ENCODE measurements at places on chromosomes 7 and 10. TPM values are rescaled to one million over a fixed set of nuclear protein-coding genes. Genes with fewer than 3 reads are reported as not detected.
A peak's percentile ranks its signal among the peaks of the same experiment; 100 is the strongest.

DNA sequence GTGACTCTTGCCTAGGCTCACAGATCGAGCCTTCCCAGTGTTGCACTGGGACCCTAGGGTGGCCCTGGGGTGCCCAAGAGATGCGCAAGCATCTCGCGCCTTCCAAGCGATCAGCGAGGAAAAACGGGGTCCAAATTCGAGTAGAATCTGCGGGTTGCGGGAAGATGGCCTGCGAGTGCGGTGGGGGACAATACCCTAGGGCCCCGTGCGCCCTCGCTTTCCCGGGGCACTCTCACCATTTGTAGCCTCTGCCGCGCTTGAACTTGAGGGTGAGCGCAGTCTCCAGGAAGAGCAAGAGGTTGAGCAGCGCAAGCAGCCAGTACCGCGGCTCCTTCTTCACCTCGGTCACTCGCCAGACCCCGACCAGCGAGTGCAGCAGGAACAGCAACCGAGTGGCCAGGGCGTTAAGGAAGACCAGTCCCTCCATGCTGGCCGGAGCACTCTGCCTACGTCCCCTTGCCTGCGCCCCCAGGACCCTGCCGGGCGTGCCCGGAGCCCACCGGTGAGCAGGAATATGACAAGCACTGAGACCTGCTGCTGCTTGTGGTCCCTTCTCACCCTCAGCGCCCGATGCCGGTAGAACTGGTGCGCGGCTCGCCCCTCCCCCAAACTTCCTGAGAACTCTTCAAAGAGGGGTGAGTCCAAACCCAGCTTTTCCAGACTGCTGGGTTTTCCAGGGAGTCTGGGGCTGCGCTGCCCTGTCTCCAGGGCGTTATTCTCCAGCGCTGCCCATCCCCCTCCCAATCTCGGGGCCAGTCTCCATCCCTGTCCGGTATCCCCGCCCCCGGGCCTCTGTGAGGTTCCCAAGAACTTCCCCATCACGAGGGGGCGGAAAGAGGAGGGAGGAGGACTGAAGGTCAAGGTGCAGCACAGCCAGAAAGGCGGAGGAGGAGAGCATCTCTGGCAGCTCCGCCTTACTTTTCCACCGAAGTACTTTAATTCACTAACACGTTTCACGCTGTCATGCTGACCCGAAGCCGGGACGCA lies at the start of gene TMEM26:
TSS of gene TMEM26 (minus strand) at position 727 of the 987 bp plus-strand sequence. CDS start at position 427, 300 bp downstream.
- no peak within 1 kb of the TSS for H3K27ac ChIP-seq
- peaks cover 7% of the 10 kb centered on the region for H3K4me1 ChIP-seq
- no peaks in the 10 kb centered on the region for H3K27me3 ChIP-seq
- peak; percentile 72 for DNase-seq
- peak within 1 kb of the TSS; percentile 71 for H3K4me3 ChIP-seq

DNA sequence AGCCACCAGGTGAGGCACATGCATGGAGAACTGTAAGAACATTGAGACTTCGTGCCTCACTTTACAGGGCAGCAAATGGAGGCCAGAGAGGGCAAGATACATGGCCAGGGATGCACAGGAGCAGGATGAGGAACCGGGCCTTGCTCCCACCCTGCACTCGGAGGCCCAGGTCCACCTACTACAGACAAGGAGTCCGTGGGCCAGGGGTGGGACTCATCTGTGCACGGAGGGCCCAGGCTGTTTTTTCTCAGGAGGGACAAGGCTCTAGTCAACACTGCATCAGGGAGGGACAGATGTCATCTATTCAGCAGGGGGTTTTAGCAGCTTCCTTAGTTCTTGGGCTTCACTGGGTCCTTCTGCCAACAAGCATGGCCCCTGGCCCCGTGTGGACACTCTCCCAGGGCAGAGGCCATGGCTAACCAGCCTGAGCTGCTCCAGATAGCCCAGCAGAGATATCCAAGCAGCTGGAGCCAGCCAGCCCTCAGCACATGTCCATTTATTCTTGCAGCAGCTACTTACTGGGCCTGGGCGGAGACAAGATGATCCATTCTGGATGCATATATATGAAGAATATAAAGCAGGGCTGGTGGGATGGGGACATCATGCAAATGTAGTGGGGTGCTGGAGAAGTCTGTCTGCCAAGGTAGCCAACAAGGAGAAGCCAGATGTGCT lies 134.5 kb upstream of the RET start:
- no peaks in the 10 kb centered on the region for H3K27me3 ChIP-seq
- no peak overlapping the region for H3K27ac ChIP-seq
- H3K36me3 ChIP-seq = no peaks in the 10 kb centered on the region
- H3K4me1 ChIP-seq = no peaks in the 10 kb centered on the region
- DNase-seq = no peak

The BMPER gene
- 15.9 TPM for polyA plus RNA-seq

DNA sequence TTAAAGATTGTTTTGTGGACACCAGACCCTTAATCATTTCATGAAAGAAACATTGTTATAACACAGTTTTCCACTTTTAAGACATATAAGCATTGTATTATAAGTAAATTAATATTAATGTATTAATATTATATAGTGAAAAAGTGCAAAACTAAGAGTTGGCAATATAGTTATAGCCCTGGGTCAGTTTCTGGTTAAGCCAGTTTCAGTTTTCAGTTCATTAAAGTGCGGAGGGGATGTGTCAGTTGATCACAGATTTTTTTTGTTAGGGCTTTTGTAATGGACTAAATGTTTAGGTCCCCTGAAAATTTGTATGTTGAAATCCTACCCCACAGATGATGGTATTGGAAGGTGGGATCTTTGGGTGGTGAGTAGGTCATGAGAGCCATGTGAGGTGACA lies 45.7 kb upstream of the GPR37 start:
- H3K27me3 ChIP-seq = no peaks in the 10 kb centered on the region
- H3K27ac ChIP-seq = no peak overlapping the region
- H3K4me3 ChIP-seq = no peak overlapping the region
- H3K36me3 ChIP-seq = no peaks in the 10 kb centered on the region
- no peaks in the 10 kb centered on the region for H3K4me1 ChIP-seq

DNA sequence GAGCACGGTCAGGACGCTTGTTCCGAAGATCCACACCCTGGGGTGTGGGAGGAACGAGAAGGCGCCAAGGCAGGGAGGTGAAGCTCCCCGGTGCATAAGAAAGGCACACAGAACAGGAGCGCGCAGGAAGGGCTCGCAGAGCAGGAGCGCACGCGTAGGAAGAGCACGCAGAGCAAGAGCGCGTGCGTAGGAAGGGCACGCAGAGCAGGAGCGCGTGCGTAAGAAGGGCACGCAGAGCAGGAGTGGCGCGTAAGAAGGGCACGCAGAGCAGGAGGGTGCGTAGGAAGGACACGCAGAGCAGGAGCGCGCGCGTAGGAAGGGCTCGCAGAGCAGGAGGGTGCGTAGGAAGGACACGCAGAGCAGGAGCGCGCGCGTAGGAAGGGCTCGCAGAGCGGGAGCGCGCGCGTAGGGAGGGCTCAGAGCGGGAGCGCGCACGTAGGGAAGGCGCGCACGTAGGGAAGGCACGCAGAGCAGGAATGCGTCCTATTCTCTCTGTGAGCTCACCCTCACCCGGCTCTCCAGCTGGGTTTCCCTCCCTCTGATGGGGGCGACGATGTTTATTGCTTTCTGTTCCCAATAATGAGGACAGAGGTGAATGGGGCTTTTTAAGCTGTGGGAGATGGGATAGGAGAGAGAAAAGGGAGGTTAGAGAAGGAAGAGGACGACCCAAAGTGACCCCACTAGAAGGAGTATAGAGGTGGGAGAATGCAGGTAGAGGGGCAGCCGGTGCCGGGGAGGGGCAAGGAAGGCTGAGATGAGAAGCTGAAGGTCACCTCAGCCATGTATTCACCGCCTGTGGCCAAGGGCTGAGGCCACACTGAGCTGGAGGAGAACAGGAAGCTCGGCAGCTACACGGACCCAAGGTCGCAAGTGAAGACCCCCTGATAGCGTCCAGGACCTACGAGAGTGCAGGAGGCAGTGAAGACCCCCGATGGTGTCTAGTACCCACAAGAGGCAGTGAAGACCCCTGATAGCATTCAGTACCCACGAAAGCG lies 423.2 kb downstream of the PTPRN2 start:
- H3K4me1 ChIP-seq = no peaks in the 10 kb centered on the region
- no peak overlapping the region for H3K4me3 ChIP-seq
- no peaks in the 10 kb centered on the region for H3K27me3 ChIP-seq
- H3K27ac ChIP-seq = no peak overlapping the region
- DNase-seq = no peak
- no peaks in the 10 kb centered on the region for H3K36me3 ChIP-seq

GRCh38 chr7:90613088-90613498 lies 17.0 kb downstream of the CDK14 start:
- H3K4me1 ChIP-seq = no peaks in the 10 kb centered on the region
- no peak for DNase-seq
- H3K4me3 ChIP-seq = no peak overlapping the region
- H3K27me3 ChIP-seq = no peaks in the 10 kb centered on the region
- H3K27ac ChIP-seq = no peak overlapping the region
- no peaks in the 10 kb centered on the region for H3K36me3 ChIP-seq

GRCh38 chr10:74039561-74040145 lies 41.7 kb downstream of the VCL start:
- H3K27ac ChIP-seq = peak overlapping the region; percentile 56
- H3K27me3 ChIP-seq = no peaks in the 10 kb centered on the region
- H3K4me1 ChIP-seq = peaks cover 11% of the 10 kb centered on the region

DNA sequence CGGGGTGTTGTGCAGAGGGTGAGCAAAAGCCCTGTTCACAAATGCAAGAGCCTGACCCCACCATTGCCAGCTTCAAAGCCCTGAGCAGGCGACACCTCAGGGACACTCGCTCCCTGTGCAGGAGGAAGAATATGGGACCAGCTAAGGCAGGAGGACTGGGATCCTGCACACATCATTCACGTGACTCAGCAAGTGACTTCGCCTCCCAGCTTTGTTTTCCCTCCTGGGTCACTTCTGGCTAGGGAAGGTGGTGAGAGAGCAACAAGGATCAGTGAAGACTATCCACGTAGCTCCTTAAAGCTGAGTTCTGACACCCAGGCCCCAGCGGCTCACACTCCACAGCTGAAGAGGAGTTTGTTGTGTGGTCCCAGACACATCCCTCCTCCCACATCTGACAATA lies 164.3 kb downstream of the FGFR2 start:
- H3K27ac ChIP-seq = no peak overlapping the region
- no peaks in the 10 kb centered on the region for H3K4me1 ChIP-seq
- DNase-seq = no peak
- no peak overlapping the region for H3K4me3 ChIP-seq
- no peaks in the 10 kb centered on the region for H3K36me3 ChIP-seq

- DNase-seq = no peak
- H3K36me3 ChIP-seq = no peaks in the 10 kb centered on the region
- H3K4me3 ChIP-seq = no peak overlapping the region
- peaks cover 15% of the 10 kb centered on the region for H3K27me3 ChIP-seq
- no peak overlapping the region for H3K27ac ChIP-seq
Observed at GRCh38 chr10:79502561-79503309, 9.6 kb upstream of the EIF5AL1 start.

The OR2A1 gene
- 0.07 TPM for polyA plus RNA-seq

GRCh38 chr7:4170997-4171786 lies 510.9 kb upstream of the FOXK1 start:
- no peak for DNase-seq
- no peak overlapping the region for H3K4me3 ChIP-seq
- no peak overlapping the region for H3K27ac ChIP-seq
- no peaks in the 10 kb centered on the region for H3K27me3 ChIP-seq
- no peaks in the 10 kb centered on the region for H3K36me3 ChIP-seq
- no peaks in the 10 kb centered on the region for H3K4me1 ChIP-seq

- no peaks in the 10 kb centered on the region for H3K36me3 ChIP-seq
- no peaks in the 10 kb centered on the region for H3K27me3 ChIP-seq
- H3K4me1 ChIP-seq = no peaks in the 10 kb centered on the region
- no peak overlapping the region for H3K27ac ChIP-seq
Observed at GRCh38 chr10:19998482-19998881, 182.2 kb downstream of the PLXDC2 start.

DNA sequence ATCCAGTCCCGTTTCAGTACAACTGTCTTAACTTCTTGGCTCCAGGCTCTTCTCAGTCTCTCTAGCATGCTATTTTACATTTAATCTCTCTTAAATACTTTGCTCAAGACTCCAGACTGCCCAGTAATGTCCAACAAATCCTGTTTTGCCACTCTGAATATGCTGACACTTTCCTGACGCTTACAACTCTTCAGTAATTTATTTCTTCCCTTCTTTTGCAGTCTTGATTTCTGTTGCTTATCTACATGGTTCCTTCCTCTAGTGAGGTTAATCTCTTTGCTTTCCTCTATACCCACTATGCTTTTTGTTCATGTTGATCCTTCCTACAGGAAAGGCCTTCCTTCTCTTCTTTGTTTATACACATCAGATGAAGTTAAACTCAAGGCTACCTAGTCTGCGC lies 23.7 kb downstream of the UMAD1 start:
- DNase-seq = no peak
- no peaks in the 10 kb centered on the region for H3K36me3 ChIP-seq
- no peak overlapping the region for H3K27ac ChIP-seq
- H3K4me3 ChIP-seq = no peak overlapping the region

GRCh38 chr10:88103576-88103975 lies 240.2 kb downstream of the PTEN start:
- H3K27me3 ChIP-seq = no peaks in the 10 kb centered on the region
- H3K4me1 ChIP-seq = peaks cover 2% of the 10 kb centered on the region
- DNase-seq = no peak
- H3K36me3 ChIP-seq = no peaks in the 10 kb centered on the region

Measured in fibroblast of lung (primary cell).